Activated naive CD8-positive, alpha-beta T cell treated with anti-CD3 and anti-CD28 coated beads, Interleukin-2, amount 10 ng/mL, durations not matched to agents 7 days and 5 days (primary cell): ENCODE measurements at places on chromosomes 6 and 20. TPM values are rescaled to one million over a fixed set of nuclear protein-coding genes. Genes with fewer than 3 reads are reported as not detected.

- H3K36me3 ChIP-seq: no peaks in the 10 kb centered on the region
- H3K4me1 ChIP-seq: peaks cover 15% of the 10 kb centered on the region
- H3K27ac ChIP-seq: no peak overlapping the region
Observed at GRCh38 chr6:380234-381218, 11.0 kb upstream of the IRF4 start.

DNA sequence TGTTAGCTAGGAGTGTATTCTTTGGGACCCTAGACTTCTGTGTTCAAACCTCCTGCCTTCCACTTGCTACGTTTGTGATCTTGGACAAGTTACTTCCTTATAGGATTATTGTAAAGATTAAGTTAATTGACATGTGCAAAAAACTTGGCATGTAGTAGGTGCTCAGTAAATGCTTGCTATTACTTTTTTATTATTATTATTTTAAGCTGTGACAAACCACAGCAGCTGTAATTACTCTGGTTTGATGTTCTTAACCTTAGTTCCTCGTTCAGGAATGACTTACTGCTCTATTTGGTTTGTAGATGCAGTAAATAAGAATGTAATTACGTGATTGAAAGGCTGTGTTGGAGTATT lies 3.2 kb downstream of the ARFGEF2 start:
- no peak overlapping the region for H3K4me3 ChIP-seq
- peaks cover 38% of the 10 kb centered on the region for H3K4me1 ChIP-seq
- H3K36me3 ChIP-seq: peaks cover 12% of the 10 kb centered on the region
- no peak for DNase-seq
- no peaks in the 10 kb centered on the region for H3K27me3 ChIP-seq
- no peak overlapping the region for H3K27ac ChIP-seq

GRCh38 chr6:75624988-75625387 lies 23.3 kb downstream of the SENP6 start:
- H3K36me3 ChIP-seq: peaks cover 14% of the 10 kb centered on the region
- no peak overlapping the region for H3K27ac ChIP-seq

Gene RGS17
- total RNA-seq: not detected

GRCh38 chr6:11869672-11870340 lies 91.2 kb upstream of the ADTRP start:
- H3K4me3 ChIP-seq: no peak overlapping the region
- H3K4me1 ChIP-seq: no peaks in the 10 kb centered on the region
- H3K27me3 ChIP-seq: no peaks in the 10 kb centered on the region
- no peaks in the 10 kb centered on the region for H3K36me3 ChIP-seq

Gene FERMT1
- total RNA-seq: not detected

DNA sequence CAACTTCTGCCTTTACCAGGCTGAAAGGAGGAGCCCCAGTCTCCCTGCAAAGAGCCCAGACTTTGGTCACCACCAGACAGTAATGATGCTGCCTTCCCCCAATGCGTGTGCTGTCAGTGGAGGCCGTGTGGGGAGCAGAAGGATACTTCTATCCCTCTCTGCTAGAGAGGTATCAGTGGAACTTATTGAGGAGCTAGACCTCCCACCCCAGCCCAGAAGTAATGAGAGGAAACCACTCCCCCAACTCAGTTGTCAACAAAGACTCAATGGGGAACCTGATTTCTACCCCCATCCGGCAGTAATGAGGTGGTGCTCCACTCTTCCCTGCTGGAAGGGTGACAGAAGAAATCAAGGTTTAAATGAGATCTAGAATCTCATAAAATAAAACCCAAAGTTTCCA lies 4.4 kb upstream of the WFDC8 start:
- no peaks in the 10 kb centered on the region for H3K4me1 ChIP-seq
- H3K4me3 ChIP-seq: no peak overlapping the region
- DNase-seq: no peak
- no peaks in the 10 kb centered on the region for H3K36me3 ChIP-seq
- peaks cover 18% of the 10 kb centered on the region for H3K27me3 ChIP-seq

GRCh38 chr20:57770852-57771720 lies 61.3 kb upstream of the PMEPA1 start:
- no peak overlapping the region for H3K4me3 ChIP-seq
- DNase-seq: no peak
- no peak overlapping the region for H3K27ac ChIP-seq

- DNase-seq: no peak
- H3K4me3 ChIP-seq: no peak overlapping the region
- H3K27ac ChIP-seq: no peak overlapping the region
- H3K27me3 ChIP-seq: peaks cover 17% of the 10 kb centered on the region
- H3K36me3 ChIP-seq: no peaks in the 10 kb centered on the region
Observed at GRCh38 chr20:50213531-50214106, 23.0 kb downstream of the CEBPB start.

- peaks cover 12% of the 10 kb centered on the region for H3K4me1 ChIP-seq
- H3K36me3 ChIP-seq: no peaks in the 10 kb centered on the region
- peaks cover 5% of the 10 kb centered on the region for H3K27me3 ChIP-seq
- no peak for DNase-seq
Observed at GRCh38 chr20:8145246-8146168, 13.4 kb downstream of the PLCB1 start.

DNA sequence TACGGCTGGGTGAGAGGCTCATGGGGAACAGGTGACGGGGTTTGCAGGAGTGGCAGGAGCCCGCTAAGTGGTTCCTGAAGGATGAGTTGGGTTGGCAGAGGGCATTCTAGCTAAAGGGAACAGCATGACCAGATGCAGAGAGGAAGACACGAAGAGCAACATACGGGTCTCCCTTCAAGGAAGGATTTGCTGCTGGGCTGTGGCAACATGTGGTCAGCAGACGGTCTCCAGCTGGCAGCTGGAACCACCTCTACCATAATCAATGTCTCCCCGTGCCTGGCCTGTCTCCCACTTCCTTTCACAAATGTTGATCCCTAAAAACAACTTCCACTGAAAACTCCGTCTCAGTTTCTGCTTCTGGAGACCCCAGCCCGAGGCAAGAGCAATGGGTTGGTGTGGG lies 80.6 kb upstream of the SULF2 start:
- no peak overlapping the region for H3K4me3 ChIP-seq
- H3K4me1 ChIP-seq: no peaks in the 10 kb centered on the region
- no peak overlapping the region for H3K27ac ChIP-seq
- no peak for DNase-seq

- DNase-seq: no peak
- H3K36me3 ChIP-seq: no peaks in the 10 kb centered on the region
Observed at GRCh38 chr6:65728879-65729479, 22.0 kb upstream of the EYS start.

- no peak overlapping the region for H3K4me3 ChIP-seq
- H3K27ac ChIP-seq: no peak overlapping the region
- no peaks in the 10 kb centered on the region for H3K36me3 ChIP-seq
- peaks cover 10% of the 10 kb centered on the region for H3K4me1 ChIP-seq
Observed at GRCh38 chr6:5729080-5729434, 277.7 kb downstream of the NRN1 start.

DNA sequence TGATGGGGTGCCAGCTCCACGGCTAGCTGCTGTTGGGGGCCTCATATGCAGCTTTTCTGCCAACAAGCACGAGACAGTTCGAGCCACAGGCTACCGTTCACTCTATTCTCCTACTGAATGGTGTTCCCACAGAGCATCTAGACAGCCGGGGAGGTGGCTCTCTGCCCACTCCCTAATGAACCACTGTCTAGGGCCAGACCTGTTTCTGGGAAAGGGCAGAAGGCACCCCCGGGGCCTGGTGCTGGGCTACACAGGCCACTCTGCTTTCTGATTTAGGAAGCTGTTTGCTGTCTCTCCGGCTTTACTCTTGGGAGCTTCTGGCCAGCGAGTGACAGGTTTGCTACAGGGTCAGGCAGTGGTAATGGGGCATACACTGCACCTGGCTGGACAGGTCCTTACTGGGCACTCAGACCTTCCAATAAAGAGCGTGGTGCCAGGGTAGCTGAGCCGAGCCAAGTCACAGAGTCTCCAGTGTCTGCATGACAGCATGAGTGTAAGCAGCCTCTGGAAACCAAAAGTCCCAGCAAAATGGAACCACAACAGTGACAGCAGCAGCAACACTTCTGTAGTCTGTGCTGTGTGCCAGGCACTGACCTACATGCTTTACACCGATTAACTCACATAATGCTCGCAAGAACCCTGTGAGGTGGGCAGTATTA lies 8.4 kb downstream of the CCDC167 start:
- peak; percentile 24 for DNase-seq
- no peak overlapping the region for H3K27ac ChIP-seq
- no peak overlapping the region for H3K4me3 ChIP-seq
- H3K27me3 ChIP-seq: no peaks in the 10 kb centered on the region

DNA sequence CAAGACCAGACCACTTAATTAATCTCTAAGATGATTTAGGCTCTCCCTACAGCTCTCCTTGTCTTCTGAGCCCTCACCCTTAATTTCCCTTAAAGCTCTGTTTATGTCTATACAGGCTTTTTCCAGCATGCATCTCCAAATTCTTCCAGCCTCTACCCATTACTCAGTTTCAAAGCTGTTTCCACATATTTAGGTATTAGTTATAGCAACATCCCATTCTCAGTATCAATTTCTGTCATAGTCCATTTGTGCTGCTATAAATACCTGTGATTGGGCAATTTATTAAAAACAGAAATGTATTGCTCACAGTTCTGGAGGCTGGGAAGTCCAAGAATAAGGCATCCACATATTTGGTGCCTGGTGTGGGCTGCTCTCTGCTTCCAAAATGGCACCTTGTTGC lies 2.3 kb upstream of the SERPINB1 start:
- no peak overlapping the region for H3K27ac ChIP-seq
- peaks cover 13% of the 10 kb centered on the region for H3K36me3 ChIP-seq
- no peaks in the 10 kb centered on the region for H3K27me3 ChIP-seq
- DNase-seq: no peak
